D721Med (cell line): ENCODE measurements at places on chromosomes 12 and 14.

DNA sequence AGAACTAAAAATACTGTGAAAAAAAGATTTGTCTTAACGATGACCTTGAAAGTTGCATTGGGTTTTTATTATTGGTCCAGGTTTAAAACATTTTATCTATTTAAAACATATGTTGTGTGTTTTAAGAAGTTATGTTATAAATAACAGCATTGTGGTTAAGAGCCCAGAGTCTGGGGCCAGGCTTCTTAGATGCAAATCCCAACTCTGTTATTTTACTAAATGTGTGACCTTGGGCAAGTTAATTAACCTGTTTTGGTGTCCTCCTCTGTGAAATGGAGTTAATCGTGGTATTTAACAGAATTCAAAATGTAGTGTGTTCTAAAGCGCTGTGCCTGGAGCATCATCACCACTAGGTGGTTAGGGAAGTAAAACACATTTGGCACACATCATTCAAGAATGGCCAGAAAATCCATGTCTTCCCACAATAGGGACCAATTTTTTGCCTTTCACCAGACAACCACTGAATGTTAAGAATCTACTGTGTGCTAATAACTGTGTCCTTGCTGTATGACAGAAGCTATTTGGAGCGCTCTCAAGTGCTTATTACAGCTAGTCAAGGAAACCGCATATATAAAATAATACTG is 133.3 kb downstream of the MON2 start:
- no peak for DNase-seq

- DNase-seq: no peak
These were observed 61.8 kb upstream of the ATF7IP start for GRCh38 chr12:14303661-14304155.

GRCh38 chr14:33996462-33996861 is 45.6 kb upstream of the EGLN3 start:
- DNase-seq: no peak

DNA sequence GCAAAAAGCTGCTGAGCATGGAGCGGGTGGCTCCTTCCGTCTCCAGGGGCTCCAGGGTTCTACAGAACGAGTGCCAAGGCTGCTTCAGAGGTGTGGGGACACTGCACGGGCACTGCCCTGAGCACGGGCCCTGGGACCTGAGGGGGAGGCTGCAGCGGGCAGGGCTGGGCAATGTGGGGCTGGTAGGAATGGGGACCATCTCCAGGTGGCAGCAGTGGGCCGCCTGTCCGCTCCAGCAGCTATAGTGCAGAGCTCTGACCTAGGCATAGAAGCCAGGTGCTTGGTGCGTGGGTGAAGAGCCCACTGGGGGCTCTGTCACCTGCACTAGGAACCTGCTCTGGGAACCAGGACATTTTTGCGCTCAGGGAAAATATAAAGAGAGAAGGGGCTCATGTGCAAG is 22.3 kb downstream of the HDAC7 start:
- DNase-seq: no peak

DNA sequence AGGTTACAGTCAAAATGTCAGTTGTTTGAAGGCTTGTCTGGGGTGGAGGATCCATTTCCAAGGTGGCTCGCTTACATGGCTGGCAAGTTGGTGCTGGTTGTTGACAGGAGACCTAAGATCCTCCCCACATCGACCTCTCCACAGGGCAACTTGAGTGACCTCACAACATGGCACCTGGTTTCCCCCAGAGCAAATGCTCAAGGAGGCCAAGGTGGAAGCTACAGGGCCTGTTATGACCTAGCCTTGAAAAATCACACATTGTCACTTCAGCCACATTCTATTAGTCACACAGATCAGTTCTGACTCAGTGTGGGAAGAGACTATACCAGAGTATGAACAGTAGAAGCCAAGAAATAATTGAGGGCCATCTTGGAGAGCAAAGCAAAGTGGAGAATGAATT is 11.3 kb upstream of the GNG2 start:
- DNase-seq: no peak

GRCh38 chr12:53191885-53192530 is 11.3 kb upstream of the CSAD start:
- no peak for DNase-seq

DNA sequence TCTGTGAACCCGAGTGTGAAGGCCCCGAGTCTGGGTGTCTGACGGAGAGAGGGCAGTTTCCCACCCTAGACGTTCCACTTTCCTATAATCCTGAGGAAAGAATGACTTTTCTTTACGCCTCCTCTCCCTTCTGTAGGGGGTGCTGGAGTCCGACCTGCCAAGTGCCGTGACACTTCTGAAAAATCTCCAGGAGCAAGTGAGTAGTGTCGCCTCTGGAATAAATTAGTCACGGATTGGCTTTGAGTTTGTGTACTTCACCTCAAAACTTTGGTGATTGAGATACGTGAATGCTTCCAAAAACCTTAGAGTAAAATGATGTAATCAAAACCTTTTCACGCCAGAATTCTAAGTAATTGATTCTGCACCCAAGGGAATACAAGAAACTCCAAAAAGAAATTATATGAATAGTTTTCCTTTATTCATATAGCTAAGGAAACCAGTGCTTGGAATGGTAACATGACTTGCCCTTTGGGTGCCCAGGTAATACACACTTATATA is 452 bp downstream of the NGDN start:
- no peak for DNase-seq

GRCh38 chr14:73312687-73313086 is 75.4 kb downstream of the PAPLN start:
- DNase-seq: no peak

DNA sequence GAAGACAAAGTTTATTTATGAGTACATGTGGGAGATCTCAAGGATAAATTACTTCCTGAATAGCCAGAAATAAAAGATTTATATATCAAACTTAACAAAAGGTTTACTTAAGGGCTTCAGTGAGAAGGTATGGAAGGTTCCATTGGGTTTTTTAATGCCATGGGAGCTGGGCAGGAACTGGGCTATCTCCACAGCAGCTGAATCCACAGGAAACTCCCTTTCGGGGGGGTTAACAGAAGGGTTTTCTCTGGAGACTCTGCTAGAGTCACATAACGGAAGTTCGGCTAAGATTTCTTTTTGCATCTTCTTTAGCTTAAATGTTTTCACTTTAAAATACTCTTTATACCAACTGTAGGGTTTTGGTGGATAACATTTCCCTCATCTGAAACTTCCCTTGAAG is 113.5 kb downstream of the UNC79 start:
- no peak for DNase-seq

- no peak for DNase-seq
These were observed 474.8 kb upstream of the TBX3 start for GRCh38 chr12:115158816-115159215.

DNA sequence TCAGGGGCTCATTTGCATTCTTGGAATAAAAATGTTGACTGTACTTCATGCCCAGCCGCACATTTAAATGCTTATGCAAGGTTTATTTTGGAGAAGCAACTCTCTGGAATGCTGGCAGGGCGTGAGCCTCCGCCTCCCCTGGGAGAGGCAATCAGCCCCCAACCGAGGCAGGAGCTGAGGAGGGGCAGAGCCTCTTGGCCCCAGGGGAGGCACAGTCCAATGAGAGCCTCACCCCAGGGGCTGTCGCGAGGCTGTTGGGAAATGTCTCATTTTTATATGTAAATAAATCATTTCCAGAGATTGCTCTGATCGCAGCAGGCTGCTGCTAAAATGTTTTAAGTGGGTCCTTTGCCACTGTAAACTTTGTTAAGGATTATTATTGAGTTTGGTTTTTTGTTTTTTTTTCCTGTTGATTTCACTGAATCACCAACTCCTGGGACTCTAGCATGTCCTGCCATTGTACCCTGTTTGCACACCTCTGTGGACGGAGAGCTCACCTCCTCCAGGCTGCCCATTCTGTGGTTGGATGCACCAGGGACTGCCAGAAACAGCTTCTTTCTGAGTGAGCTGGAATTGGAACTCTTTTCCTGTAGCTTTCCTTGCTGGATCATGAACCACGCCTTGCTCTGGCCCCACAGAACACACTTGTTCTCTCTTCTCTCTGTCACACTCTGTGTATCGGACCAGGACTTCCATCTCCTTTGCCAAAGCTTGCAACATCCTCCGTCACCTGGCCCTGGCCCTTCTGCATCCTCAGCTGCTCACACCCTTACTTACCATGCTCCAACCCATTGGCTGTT is 46.9 kb upstream of the FAM181A start:
- no peak for DNase-seq

GRCh38 chr14:60862283-60862682 is 118.6 kb downstream of the TRMT5 start:
- DNase-seq: no peak

GRCh38 chr12:24487606-24488005 is 461.3 kb downstream of the BCAT1 start:
- DNase-seq: no peak

DNA sequence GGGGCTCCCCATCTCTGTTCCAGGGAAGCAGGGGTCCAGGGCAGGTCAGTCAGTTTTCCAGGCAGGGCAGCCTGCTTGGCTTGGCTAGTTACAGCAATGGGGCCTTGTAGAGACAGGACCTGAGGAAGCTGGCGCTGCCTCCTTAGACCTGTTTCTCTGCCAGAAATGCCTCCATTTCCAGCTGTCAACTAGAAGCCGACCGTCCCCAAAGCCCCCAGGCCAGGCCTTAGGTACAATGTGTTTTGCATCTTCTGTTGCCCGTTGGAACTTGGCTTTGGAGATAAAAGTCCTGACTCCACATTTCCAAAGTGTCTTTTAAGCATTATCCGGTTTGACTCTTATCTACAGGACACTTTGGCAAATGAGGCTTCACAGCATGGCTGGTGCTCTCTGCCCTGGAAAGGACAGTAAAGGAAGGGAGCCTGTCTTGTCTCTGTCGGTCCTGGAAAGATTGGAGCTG is 42.6 kb downstream of the KRT80 start:
- DNase-seq: no peak

- no peak for DNase-seq
These were observed 137.3 kb downstream of the CEP83 start for GRCh38 chr12:94322346-94322745.

DNA sequence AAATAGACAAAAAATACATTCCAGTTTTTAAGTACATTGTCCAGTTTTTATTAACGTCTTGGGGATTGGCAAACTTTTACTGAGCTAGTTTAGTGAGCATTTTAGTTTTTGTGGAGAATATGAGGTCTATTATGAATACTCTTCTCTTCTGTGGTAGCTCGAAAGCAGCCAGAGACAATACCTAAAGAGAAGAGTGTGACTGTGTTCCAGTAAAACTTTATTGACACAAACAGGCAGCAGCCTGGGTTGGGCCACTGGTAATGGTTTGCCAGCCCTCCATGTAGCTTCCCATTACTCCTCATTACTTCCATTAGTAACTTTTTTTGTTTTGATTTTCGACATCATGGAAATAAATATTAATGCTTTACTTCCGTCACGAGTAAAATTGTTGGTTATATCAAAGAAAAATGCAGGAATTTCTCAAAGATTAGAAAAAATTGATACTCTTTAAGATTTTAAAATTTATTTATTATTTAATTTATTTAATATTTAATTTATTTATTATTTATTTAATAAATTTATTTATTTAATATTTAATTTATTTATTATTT is 19.6 kb downstream of the RMST start:
- DNase-seq: no peak

DNA sequence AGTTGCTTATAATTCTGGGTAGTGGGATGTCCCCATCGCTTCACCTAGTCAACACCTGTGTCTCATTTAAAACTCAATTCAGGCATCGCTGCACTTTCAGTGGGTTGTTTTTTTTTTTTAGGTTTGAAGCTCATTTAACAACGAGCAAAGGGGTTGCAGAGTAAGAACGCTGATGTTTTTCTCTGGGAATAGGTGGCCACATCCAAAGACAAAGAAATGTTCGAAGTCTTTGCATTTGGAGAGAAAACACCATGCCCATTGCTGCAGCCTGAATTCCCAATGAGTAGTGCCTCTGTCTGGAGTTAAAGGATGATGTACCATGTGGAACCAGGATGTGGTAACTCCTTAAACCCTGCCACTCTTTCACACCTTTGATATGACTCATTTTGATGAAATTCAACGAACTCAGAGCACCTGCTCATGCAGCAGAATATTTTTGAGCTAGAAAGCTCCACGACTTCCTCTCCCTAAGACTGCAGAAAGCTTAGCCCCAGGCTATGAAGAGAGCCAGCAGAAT is 35.1 kb upstream of the BATF start:
- no peak for DNase-seq

DNA sequence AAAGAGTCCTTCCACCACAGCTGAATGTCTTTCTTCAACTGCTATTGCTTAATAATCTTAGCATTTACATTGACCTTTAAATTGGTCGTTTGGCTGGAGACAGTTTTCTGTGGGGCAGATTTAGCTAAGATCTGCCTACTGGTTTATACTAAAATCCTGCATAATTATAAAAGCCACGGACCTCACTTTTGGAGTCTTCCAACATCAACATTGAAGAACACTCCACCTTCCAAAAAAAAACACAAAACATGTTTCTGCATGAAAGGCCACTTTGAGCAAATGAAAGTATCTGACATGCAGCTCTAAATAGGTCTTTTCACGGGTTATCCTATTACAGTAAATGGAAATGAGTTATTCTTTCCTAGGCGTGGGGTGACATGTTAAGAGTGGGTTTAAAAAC is 57.0 kb upstream of the KRR1 start:
- no peak for DNase-seq
